ENCODE measurements at places on chromosomes 16 and 17.
A peak's percentile ranks its signal among the peaks of the same experiment; 100 is the strongest.

DNA sequence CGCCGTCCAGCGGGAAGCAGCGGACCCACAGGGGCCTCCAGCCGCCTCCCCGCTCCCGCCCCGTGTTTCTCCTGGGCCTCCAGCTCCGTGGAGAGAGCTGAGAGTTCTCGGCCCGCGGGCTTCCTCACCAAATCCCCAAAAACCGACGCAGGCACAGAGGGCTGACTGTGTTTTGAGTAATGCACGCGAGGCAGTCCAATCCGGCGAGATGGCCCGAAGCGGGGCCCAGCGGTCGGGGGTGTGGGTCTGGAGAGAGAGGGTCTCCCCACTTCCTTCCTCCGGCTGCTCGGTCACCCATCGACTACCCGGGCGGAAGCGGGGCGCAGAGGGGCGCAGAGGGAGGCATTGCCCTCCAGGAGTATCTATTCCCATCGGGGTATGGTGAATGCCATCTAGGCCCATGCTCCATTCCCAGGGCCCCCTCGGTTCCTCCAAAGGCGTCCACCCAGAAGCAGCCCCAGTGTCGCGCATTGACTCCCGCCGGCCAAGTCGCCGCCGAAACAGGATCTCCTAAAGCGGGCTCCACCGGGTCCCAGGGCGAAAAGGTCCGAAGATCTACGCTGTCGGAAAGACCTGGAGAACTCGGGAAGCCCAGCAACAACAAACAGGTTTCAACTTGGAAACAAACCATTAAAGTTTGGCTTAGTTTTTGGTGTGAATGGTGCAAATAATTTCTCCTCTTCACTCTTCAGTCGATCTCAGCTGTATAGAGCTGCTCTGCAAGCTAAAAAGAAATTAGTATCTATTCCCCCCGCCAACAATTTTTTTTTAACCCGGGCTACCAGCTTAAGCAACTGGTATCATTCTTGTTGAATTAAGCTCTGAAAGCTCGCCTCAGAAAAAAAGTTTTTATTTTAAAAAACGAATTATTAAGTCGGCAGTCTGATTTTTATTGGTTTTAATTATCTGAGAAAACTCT lies 19.2 kb upstream of the HOXB13 start:
- no peak for DNase-seq

DNA sequence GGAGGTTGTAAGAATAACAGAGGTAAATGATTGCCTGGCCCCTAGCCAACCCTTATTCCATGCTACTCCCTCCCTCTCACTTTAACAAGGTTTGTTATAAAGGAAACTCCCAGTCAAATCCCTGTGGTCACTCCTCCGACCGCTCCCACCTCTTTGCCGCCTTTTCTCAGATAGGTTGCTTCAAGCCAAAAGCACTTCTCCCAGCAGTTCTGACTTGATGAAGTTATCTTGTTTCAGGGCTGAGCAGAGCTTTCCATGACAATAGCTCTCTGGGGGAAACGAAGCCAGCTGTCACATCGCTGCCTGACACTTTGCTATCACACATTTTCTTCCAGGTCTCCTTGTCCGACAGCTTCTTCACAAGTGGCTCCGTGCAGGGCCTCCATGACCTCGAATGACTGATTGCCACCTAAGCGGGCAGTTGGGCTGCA lies 278.6 kb downstream of the HAPSTR1 start:
- no peak for DNase-seq

- DNase-seq, result no peak
Measured at GRCh38 chr17:75096082-75096625, 8.4 kb downstream of the SLC16A5 start.

DNA sequence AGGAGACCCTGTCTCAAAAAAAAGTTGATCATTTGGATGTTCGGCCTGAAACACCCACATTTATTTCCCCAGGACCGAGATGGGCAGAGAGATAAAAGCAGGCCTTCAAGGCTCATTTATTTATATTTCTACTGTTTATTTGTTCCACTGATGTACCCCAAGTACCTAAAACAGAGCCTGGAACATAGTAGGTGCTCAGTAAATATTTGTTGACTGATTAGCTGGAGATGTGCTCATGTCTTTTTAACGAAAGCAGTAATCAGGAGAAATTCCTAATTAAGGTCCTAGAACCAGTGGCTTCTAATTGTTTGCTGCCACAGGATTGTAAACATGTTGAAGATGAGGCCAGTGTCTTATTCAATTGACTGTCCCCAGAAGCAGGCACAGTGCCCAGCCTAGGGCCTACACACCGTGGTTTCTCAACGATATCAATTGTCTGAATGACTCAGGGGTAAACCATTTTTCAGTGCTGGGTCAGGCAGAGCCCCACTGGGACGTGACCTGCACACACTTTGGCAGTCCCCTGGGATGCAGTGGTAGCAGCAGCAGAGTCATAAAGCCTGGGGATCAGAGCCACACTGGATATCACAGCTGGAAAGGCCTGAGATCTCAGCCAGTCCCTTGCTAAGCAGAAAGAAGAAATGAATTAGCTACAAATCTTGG lies 34.8 kb downstream of the SOST start:
- peak; percentile 75 for DNase-seq

- no peak for DNase-seq
Measured at GRCh38 chr16:50216231-50216630, 50.1 kb upstream of the ADCY7 start.

- no peak for DNase-seq
Measured at GRCh38 chr16:89709716-89710432, 8.4 kb upstream of the SPATA2L start.

DNA sequence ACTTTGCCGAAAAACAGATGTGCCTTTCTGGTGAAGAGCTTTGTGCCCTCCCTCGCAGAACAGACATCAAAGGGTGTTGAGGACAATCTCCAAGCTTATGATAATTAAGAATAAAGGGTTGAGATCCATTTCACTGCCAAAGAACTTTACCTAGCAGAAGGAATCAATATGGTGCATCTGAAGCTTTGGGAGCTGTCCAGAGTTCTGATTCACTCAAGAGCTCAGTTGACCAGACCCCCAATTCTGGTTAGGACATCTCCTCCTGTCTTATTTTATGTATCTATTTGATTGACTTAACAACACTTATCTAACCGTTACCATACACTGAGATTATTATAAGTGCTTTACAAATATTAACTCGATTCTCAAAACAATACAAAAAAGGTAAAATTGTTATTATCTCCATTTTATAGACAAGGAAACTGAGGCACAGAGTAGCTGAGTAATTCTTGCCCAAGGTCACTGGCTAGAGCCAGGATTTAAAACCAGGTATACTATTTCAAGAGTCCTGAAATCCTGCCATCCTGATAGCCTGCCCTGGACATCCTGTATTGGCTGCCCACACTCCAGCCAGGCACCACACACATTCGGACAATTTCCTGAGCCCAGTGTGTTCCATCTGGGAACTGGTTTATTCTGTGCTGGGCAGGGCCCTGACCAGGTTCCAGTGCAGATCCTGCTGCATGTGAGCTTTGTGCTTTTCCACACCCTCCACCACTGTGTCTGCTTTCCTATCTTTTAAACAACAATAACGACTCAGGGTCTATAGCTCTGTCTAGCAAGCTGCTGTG lies 29.8 kb downstream of the PITPNM3 start:
- no peak for DNase-seq

GRCh38 chr17:63132459-63132911 lies 166.4 kb downstream of the TANC2 start:
- no peak for DNase-seq

- peak; percentile 48 for DNase-seq
Measured at GRCh38 chr17:57084361-57084801, 665 bp upstream of the AKAP1 start.

GRCh38 chr17:70230850-70231640 lies 61.7 kb downstream of the KCNJ2 start:
- no peak for DNase-seq

DNA sequence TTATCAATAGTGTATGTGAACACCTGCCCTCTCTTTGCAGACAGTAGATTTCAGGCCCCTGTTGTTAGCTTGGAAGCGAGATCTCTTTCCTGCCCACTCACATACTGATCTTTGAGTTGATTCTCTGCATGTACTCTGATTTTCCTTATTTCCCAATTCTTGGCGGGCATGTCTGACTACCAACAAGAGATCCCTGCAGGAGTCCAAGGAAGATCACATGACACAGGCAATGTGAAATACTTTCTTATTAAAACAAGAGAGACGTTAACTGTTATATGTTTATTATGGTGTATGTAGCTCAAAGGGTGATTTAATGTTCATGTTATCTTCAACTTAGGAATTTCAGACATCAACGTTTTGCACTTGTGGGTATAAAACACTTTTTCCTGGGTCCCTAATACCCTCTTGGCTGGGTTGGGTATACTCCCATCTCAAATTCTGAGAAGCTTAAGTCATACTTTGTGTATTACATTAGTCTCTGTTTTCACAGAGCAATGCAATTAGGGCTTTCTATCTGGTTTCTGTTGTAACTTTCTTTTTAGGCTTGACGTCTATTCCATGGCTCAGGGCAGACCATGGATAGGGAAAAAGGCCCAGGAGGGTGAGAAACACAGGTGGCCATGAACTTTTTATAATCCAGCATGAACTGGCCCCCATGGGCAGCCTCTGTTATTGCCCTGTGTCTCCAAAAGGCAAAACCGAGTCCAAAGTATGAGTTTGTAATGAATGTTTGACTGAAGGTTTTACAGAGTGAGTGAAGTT lies 32.2 kb downstream of the HSD17B2 start:
- DNase-seq, result no peak

DNA sequence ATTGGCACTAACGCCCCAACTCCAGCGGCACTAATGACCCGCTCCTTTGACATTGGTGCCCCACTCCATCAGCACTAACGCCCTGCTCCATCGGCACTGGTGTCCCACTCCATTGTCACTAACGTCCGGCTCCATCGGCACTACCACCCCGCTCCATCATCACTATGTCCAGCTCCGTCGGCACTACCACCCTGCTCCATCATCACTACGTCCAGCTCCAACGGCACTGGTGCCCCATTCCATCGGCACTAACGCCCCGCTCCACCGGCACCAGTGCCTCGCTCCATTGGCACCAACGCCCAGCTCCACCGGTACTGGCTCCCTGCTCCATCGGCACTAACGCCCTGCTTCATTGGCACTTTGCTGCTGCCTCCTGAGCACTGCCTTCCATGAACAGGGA lies 7.5 kb downstream of the ZNF213 start:
- DNase-seq, result no peak

- DNase-seq, result no peak
Measured at GRCh38 chr17:61400066-61400716, 548 bp downstream of the TBX2 start.

DNA sequence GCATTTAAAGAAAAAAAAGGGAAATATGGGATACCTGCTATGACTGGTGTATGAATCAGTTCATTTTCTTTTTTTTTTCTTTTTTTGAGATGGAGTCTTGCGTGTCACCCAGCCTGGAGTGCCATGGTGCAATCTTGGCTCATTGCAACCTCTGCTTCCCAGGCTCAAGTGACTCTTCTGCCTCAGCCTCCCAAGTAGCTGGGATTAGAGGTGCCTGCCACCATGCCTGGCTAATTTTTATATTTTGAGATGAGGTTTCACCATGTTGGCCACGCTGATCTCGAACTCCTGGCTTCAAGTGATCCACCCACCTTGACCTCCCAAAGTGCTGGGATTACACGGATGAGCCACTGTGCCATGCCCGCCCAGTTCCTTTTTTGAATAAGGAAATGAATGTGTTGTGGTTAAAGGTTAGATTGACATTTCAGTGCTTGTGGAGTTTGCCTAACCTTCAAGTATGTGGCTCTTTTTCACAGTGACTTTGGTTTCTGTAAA lies 7.7 kb downstream of the HAPSTR1 start:
- DNase-seq, result no peak

- DNase-seq, result no peak
Measured at GRCh38 chr17:63452046-63452961, 6.2 kb upstream of the CYB561 start.

DNA sequence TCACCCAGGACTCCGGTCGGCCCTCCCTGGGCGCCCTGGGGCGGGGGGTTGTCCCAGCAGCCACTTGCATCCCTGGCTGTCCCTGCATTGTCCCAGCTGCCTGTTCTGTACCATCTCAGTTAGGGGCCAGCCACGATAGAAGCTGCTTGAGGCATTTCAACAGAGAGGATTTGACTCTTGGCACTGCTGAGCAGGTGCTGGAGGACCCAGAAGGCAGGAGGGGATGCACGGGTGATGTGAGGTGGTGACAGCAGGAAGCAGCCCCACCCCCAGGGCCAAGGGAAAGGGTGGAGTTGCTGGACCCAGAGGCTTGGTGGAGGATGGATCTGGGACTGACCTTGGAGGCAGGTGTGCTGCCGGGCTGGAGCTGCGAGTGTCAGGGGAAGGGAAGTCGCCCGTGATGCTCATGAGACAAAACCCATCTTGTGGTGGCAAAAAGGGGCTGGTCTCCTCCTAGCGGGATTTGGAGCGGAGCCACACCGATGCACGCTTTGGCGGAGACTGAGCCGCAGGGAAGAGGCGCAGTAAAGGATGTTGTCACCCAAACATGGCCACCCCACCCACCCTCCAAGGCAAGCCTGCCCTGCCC lies 188.0 kb upstream of the GSE1 start:
- DNase-seq, result no peak

DNA sequence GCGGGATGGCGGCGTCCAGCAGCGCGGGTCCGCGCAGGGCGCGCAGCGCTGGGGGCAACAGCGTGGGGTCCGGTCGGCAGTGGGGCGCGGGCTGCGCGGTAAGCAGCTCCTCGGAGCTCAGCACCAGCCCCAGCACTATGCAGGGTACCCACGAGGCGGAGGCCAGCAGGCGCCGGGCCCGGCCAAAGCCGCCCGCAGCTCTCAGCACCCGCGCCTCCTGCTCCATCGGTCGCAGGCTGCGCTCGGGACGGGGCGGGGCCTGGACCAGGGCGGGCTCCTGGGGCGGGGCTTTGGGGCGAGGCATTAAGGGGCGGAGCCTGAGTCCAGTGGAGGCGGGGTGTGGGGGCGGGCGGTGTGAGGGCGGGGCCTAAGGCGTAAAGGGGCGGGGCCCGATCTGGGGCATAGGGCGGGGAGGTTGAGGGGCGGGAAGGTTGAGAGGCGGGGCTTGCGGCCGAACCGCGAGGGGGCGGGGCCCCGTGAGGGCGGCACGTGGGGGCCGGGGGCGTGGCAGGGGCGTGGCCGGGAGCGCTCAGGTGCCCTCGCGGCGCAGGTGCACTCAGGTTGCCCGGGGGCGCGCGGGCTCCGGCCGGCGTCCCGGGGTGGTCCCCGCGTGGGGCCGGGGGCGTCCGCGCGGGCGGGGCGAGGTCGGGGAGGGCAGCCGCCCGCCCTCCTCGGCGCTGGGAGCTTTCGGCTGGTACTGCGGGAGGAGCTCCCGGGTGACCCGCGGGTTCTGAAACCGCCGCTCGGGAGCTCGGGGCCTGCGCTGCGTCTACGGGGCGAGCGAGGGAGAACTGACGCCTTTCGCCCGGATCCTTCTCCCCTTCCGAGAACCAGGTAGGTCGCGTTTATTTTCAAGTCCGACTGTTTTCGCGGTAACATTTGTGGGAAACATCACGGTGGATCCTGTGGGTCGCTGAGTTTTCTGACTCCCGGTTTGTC lies 1.4 kb upstream of the SLC22A31 start:
- no peak for DNase-seq

GRCh38 chr16:23852794-23853562 lies 17.2 kb downstream of the PRKCB start:
- no peak for DNase-seq
